ENCODE measurements at places on chromosomes 2 and 18. TPM values are rescaled to one million over a fixed set of nuclear protein-coding genes. Genes with fewer than 3 reads are reported as not detected.

The IL36B gene
- total RNA-seq: not detected

- no peaks in the 10 kb centered on the region for H3K36me3 ChIP-seq
- no peaks in the 10 kb centered on the region for H3K27me3 ChIP-seq
- no peak overlapping the region for H3K4me3 ChIP-seq
- H3K27ac ChIP-seq: no peak overlapping the region
Observed at GRCh38 chr2:121634354-121635307, 14.6 kb downstream of the CLASP1 start.

DNA sequence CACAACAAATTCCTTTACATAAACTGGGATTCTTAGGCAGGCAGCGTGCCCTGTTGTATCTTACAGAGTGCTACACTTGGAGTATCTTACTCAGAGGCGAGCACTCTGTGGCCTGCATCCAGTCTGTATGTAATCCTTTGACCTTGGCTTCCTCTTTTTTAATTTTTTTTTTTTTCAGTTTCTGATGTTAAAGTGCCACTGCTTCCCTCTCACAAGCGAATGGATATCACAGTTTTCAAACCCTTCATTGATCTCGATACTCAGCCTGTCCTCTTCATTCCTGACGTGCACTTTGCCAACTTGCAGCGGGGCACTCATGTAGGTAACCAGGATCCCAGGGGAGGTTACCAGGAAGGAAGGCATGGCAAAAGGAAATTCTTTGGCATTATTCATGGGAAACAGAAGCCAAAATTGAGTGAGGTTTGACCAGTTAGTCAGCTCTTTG, 40.4 kb downstream of the GRHL1 start:
- H3K36me3 ChIP-seq: no peaks in the 10 kb centered on the region
- no peak overlapping the region for H3K4me3 ChIP-seq
- H3K27me3 ChIP-seq: no peaks in the 10 kb centered on the region

The SKOR2 gene
- not detected for total RNA-seq

DNA sequence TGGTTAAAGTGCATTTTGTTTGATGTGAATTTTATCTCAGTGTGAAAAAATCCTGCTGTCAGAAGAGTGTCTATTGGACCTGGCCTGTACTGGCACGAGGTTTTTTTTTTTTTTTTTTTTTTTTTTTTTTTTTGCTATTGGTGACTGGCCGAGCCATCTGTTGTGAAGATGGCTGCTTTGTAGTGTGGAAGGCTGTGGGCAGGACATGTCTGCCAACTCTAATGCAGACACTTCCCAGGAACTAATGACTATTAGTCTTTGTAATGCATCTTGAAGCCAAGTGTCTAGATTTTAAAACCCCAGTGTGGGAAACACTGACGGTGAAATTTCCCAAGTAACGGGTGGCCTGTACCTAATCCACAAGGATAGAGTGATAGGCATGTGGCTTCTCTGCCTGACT, 34.3 kb downstream of the ZAP70 start:
- H3K4me1 ChIP-seq: peaks cover 24% of the 10 kb centered on the region
- no peaks in the 10 kb centered on the region for H3K27me3 ChIP-seq
- no peak overlapping the region for H3K27ac ChIP-seq

The IL1RL2 gene
- total RNA-seq: not detected

The SOCS6 gene
- 4.2 TPM for total RNA-seq

DNA sequence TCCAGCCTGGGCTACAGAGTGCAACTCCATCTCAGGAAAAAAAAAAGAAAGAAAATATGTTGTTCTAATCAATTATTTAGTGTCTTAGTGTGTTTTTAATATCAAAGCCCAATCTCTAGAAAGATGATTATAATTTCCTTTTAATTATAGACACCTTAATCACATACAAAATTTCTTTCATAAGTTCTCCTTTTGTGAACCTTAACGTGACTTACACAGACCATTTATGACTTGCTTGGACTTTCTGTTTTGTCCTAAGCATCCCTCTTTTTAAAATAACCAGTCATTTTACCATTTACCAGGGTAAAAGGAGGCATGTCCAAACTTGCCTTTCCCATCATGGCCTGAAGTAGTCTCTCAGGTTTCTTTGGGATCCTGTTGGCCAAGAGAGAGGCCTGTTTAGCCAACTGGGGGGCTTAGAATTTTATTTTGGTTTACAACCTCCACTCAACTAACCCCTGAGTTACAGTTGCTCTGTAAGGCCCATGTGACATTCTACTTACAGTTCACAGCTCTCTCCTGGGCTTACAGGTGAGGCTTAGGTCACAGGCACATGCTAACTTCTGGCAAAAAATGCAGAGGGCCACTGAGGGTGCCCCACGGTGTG, 23.9 kb upstream of the GPR155 start:
- H3K36me3 ChIP-seq: no peaks in the 10 kb centered on the region
- no peak overlapping the region for H3K4me3 ChIP-seq
- no peak overlapping the region for H3K27ac ChIP-seq
- no peak for DNase-seq
- no peaks in the 10 kb centered on the region for H3K27me3 ChIP-seq

GRCh38 chr18:37355772-37356171, 209.8 kb downstream of the CELF4 start:
- no peaks in the 10 kb centered on the region for H3K27me3 ChIP-seq
- H3K27ac ChIP-seq: no peak overlapping the region
- H3K4me1 ChIP-seq: no peaks in the 10 kb centered on the region
- no peaks in the 10 kb centered on the region for H3K36me3 ChIP-seq
- no peak for DNase-seq

DNA sequence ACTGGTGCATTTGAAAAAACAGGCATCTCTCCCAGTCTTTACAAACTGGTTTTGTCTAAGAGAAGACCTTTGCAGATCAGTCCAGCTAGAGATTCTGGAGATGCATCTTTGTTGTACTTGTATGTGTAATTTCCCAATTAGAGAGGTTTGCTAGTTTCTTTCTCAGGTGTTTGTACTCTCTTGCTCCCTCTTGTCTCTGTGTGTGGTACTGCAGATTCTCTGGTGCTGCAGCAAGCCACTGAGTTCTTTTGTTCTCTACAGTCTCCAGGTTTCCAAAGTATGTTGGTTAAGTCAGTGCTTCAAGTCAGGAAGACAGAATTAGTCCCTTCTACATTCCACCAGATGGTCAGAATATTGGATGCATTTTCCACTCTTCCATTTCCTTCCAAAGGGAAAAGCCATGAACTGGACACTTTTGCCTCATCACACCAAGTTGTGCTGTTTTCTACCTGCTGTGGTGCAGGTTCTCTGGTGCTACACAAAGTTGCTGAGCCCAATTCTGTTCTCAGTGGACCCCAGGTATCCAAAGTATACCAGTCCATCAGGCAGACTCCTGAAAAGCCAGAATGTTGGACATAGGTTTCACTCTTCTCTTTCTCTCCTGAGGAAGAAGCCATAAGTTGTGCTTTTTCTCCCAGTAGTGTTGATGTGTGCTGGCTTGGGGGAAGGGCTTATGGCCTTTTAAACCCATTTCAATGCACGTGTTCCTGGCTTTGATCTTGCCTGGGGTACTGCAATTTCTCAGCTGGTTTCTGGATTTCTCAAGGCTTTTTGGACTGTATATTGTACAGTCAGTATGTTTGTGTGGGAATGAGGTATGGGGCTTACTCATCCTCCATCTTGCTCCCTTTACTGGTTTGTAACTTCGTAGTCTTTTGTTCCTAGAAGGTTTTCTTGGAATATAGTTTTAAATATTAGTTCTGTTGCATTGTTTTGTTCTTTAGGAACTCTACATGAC, 29.8 kb downstream of the EPC2 start:
- H3K36me3 ChIP-seq: no peaks in the 10 kb centered on the region
- no peaks in the 10 kb centered on the region for H3K27me3 ChIP-seq
- DNase-seq: peak; percentile 56
- H3K27ac ChIP-seq: no peak overlapping the region
- peaks cover 26% of the 10 kb centered on the region for H3K4me1 ChIP-seq
